ENCODE measurements at places on chromosomes 1 and 21.

DNA sequence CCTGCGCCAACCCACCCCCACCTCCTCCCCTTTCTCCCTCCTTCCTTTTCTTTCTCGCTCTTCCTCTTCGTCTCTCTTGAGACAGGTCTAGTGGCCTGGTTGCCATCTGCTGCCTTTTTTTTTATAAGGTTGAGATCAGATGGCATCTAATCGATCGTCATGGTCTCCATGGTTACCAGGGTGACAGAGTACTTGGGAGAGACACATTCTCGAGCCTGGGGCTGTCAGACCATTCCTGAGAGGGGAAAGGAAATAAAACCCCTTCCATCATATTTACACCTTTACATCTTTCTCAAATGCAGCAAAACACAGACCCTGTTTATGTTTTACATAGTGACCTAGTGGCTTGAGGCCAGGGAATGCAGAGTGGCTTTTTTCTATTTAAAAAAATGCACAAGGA, 53.5 kb upstream of the SLC22A15 start:
- peak; percentile 8 for DNase-seq

- DNase-seq = no peak
Measured at GRCh38 chr1:6367381-6368012, 26.1 kb downstream of the ACOT7 start.

- peak; percentile 90 for DNase-seq
Measured at GRCh38 chr1:155126556-155127104, 1.0 kb upstream of the EFNA1 start.

GRCh38 chr1:63199706-63200335, 122.5 kb upstream of the FOXD3 start:
- no peak for DNase-seq

- no peak for DNase-seq
Measured at GRCh38 chr1:210464519-210465039, 135.9 kb downstream of the HHAT start.

DNA sequence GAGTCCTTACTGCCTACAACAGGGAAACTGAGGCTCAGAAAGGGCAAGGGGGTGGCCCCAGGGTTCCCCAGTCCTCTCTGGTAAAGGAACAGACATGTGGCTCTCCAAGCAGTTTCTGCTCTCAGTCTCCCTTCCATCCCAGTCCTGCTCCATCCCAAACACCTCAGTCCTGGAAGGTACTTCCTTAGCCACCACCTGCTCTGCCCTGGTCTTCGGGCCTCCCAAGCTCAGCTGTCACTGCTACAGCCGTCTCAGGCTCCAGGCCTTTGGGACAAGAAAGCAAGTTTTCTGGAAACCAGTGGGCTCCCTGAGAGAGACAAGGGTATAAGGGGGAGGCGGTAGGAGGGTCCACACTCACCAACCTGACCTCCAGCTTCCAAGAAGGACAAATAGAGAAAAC, 23.1 kb upstream of the ADGRB2 start:
- no peak for DNase-seq

- no peak for DNase-seq
Measured at GRCh38 chr1:14836426-14837140, 238.1 kb downstream of the KAZN start.

GRCh38 chr1:46412893-46413595, 18.9 kb downstream of the FAAH start:
- DNase-seq = no peak

DNA sequence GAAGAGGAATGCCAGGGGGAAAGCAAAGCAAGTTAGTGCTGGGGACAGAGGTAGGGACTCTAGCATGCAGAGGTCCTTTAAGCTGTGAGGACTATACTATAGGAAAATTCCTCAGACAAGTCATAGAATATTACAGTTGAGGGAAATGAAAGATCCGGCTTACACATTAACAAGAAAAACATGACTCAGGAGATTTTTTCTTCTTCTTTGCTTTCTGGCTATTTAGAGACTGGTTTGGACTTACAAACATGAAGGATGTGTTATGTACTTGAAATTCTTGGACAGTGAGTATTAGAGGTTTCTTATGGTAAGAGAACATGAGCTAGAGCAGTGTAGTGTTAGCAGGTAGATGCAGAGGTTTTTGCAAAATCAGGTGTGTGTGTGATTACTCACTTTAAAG, 24.9 kb downstream of the USP25 start:
- peak; percentile 66 for DNase-seq

DNA sequence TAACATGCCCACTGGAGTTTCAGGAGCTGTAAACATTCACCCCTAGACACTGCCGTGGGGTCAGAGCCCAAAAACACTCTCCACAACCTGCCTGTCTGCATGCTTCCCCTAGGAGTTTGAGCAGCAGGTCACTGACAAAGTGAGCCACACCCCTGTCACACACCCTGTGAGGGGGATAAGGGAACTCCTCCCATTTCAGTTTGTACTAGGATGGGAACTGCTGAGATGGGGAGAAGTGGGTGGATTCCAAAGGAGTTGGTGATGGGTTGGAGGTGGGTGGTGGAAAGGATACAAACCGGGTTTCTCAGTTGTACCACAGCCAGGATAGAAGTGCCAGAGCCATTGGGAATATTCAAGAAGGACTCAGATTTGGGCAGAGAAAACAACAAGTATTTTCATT, 140.2 kb downstream of the MIS18A start:
- DNase-seq = no peak

- no peak for DNase-seq
Measured at GRCh38 chr21:35583566-35584216, 476.6 kb downstream of the SETD4 start.

DNA sequence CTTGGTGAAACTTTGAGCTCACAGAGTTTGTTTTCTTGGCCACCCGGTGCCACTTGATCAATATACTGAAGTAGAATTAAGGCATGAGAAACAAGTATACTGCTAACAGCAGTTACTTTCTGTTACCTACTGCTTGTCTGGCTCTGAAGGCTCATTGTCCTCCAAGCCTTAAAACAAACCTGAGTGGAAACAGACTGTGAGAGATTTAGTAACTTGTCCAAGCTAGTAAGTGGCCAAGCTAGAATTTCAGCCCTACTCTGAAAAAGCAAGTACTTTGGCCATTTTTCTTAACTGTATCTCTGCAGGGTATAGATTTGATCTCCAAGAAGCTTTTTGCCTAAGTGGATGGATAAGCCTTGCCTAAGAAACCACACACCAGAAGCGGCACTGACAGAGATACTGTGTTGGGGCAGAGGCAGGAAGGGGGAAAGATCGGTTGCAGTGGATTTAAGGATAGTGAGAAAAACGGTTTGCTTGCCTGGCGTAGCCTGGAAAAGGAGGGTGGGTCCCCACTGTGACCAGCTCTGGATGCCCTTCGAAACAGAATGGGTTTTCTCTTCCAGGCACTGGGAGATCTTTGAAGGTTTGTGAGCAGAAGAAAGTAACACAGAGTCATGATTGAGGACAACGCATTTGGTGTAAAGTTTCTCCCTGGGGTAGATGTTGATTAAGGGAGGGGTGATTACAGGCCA, 2.1 kb upstream of the MACO1 start:
- no peak for DNase-seq

DNA sequence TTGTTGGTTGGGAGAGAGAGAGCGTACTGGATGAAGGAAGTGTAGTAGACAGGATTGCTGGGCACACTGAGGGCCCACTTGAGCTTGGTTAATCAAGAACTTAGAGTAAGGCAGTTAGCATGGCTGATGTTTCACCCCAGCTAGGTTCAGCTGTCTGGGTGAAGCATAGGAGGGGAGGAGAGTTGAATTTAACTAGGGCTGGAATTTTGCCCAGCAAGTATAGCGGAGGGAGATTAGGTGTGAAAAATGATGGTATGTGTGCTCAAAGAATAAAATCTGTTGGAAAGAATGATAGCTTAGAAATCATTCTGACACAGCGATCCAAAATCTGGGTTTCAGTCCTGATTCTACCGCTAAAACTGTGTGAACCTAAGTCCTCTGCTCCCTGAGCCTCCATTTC, 461.5 kb upstream of the PROX1 start:
- no peak for DNase-seq

GRCh38 chr1:77227381-77227780, 8.2 kb upstream of the PIGK start:
- DNase-seq = no peak

GRCh38 chr1:203083463-203083921, 2.3 kb downstream of the MYOG start:
- no peak for DNase-seq

DNA sequence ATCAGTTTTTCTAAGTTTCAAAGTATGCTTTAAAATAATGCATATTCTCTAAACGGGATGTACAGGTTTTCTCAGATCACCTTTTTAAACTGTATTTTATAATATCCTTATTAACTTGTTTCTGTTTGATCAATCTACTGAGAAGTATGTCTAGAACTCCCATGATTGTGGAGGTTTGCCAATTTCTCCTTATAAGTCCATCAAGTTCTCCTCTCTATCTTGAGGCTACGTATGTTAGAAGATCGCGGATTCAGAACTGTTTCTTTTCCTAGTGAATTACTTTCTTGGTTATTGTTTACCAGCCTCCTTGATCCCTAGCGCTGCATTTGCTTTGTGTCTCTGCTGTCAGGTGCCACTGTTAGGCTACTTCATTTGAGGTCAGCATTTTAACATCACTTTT, 89.2 kb downstream of the NPHP4 start:
- DNase-seq = no peak

DNA sequence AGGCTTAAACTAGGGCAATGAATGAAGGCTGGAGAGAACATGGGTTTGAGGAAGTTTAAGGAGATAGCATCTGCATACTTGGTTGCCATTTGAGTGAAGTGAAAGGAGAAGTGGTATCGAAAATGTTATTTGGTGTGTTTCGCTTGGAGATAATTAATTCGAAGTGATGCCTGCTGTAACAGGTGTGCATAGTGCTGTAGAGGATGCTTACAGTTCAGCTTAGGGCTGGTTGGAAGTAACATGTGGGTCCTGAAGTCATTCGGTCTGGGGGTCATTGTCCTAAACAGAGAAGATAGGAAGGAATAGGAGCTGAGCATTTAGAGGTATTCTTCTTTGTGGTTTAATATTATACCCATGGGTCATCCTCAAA, 301 bp upstream of the NUDT17 start:
- peak; percentile 17 for DNase-seq

GRCh38 chr1:155379631-155380090, 59.0 kb downstream of the RUSC1 start:
- DNase-seq = peak; percentile 8

DNA sequence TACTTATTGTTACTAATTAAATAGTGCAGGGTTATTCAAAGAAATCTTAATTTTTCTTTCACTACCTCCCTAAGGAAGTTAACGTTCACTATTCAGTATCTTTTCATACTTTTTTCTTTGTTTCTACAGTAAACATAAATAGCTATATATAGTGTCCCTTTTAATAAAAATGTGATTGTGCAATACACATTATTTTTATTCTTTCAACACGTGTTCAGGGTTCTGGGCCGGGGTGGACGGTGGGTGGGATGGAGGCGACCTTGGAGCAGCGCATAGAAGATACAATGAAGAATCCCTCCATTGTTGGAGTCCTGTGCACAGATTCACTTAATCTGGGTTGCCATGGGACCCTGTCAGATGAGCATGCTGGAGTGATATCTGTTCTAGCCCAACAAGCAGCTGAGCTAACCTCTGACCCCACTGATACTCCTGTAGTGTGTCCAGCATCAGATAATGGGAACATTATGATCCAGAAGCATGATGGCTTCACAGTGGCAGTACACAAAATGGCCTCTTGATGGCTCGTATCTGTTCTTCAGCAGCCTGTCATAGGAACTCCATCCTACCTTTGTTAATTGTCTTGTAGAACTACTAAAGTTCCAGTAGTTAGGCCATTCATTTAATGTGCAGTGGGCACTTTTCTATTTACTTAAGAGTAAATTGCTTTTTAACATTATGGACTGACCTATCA, 155.9 kb upstream of the L1TD1 start:
- no peak for DNase-seq

DNA sequence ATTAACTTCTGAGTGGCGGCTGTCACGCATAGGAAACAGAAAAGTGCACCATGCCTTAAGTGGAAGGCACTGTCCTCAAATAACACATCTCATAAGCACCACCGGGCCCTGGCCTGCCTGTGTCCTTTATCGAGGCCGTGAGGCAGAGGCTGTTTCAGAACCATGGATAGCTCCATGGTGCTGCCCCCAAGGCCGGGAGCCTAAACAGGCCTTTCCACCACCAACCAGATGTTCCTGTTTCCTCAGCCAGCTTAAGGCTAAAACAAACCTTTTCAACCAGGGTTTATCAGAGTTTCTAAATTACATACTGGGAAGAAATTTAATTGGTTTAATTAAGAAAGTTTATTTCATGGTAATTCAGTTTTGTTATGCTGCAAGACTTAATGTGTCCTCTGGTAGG, 114.4 kb downstream of the DMRTA2 start:
- DNase-seq = peak; percentile 57

DNA sequence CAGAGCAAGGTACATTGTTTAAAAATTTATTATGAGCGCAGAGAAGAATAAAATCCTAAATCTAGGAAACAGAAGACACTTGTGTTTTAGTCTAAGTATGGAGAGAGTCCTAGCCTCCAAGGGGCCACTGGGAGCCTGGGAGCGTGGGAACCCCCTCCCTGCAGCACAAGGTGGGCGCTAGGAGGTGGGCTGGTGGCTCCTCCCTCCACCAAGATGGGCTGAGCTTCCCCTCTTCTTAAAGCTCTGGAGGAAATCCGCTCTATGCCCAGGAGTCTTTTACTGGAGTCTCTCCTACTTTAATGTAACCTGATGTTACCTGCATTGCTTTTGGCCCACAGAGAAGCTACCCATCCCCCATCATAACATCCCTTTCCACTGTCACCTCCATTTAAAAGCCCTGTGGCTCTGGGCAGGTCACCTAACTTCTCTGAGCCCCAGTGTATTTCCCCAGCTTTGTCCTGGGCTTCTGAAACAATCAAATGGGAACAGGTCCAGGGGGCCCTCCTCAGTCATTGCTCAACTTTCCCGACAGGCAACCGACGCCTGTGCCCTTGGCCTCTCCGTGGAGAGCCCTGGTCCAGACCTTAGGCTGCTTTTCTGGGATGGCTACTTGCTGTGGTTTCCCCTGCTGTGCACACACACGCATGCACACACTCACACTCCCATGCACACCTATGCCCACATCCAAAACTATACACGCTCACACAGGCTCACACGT, 181.5 kb downstream of the NPHP4 start:
- no peak for DNase-seq

DNA sequence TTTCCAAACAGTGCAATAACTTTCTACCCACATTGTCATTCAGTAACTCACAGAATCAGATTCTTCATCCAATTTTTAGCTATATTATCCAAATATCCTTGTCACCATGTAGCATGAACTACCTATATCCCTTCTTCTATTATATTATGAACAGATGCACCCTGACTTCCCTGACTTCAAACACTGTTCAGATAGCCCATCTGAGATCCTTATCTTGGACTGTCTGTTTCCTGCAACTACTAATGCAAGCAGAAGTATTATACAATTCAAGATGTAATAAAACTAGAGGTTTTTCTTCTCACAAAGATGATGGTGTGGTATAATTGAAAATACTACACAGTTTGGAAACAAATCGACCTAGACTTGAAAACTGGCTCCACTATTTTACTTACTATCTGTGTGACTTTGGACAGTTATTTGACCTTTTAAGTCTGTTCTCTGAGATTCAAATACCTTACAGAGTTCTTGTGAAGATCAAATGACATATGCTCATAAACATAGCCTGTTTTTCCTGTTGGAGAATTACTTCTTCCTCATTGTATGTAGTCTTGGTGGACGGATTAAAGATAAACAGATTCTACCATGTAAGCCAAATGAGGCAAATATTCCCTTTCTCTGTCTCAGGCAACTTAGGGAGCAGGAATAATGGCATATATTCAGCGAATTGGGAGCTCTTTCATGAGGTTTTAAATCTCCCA, 407.9 kb upstream of the ZRANB2 start:
- DNase-seq = no peak

- no peak for DNase-seq
Measured at GRCh38 chr1:110235181-110235833, 25.2 kb downstream of the KCNC4 start.
